ENCODE measurements at places on chromosomes 1 and 21.

- no peak for DNase-seq
These were observed 294.8 kb downstream of the PTPRC start for GRCh38 chr1:198933515-198934222.

DNA sequence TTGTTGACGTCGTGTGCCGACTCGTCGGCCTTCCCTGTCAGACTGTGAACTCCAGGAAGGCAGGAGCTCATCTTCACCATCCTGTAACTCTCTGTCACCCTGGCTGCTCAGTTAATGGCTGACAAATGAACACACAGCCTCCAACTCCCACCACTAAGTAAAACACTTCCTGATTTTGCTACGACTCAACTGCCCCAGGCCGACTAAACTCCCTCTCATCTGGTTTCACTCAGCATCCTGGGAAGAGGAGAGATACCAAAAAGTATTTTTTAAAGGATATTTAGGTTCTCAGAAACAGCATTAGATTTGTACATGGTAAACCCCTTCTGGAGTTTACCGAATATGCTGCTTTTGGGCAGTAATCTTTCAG lies 18.2 kb upstream of the LHX4 start:
- DNase-seq, result no peak

DNA sequence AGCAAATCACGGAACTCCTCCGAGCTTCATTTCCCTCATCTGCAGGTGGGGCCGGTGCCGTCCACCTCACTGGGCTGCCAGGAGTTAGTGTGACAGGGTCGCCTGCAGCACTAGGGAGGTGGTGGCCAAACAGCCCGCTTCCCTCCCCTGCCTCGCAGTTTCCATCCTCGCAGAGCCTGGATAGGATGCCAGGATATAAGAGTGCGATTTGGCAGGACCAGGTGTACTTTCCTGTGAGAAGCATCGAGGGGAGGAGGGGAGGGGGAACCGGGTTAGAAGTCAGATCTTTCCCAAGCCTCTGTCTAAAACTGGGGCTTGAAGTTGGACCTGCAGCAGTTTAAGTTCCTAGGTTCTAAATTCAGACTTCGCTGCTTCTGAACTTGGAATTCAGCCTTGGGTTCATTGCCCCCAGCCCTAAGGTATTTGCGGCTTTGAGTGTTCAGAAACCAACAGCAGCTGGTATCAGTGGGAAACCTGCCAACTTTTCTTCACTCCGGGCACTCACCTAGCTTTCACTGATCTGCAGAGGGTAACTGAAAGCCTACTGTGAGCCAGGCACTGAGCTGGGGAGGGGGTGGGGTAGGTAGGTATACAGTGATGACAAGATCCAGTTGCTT lies 1.7 kb upstream of the JUN start:
- peak; percentile 82 for DNase-seq

DNA sequence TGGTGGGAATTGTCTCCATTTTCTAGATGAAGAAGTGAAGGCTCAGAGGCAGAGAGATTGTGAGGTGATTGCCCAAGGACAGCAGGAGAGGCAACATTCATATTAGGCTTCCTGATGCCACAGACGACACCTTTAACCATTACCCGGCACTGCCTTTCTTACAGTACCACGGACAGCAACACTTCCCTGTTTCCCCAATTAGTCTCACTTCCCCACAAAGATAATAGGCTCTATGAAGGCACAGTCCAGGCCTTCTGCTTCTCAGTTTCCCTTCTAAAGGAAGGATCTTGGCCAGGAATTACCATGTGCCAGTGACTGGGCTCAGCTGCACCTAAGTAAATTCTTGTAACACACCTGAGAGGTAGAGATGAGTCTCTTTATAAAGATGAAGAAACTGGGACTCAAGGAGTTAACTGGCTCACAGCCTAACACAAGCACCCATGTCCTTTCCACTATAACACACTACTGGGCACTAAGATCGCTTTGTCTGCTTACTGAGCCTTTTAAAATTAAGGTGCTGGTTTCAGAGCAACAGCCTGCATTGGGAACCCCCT lies 9.6 kb downstream of the IGSF9 start:
- DNase-seq, result peak; percentile 24

DNA sequence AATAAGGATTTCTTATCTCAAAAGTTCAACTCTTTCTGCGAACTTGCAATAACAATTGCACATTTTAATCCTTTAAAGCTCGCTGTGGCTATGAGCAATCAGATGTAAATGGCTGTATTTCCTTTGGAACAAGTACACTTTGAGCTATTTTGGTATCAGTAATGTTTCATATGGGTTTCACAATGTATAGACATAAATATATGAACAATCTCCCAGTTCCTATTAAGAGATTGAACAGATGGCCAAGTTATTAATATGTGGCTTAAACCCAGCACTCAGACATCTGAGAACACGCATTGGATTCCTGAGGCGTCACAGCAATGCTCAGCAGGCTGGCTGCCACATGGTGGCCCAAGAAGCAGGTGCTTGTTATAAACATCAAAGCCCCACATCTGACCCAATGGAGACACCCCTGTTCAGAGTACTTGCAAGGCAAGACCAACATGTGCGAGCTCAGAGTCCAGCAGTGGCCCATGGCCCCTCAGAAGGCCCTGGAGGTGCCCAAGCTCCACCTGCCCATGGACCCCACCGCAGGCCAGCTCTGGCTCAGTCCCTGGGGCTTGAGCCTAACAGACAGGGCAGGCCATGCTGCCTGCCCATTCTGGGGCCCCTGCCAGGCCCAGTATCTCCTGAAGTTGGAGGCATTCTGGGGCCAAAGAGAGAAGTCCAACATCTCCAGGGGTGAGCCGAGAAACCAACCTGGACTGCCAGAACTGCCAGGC lies 23.7 kb downstream of the PSMG1 start:
- DNase-seq, result no peak

- DNase-seq, result no peak
These were observed 8.2 kb downstream of the DAP3 start for GRCh38 chr1:155697046-155697445.

GRCh38 chr1:116403496-116404136 lies 30.6 kb downstream of the ATP1A1 start:
- DNase-seq, result no peak

GRCh38 chr21:23837564-23837963 lies 1769.7 kb downstream of the MRPL39 start:
- no peak for DNase-seq

GRCh38 chr1:153750026-153750995 lies 22.5 kb downstream of the INTS3 start:
- peak; percentile 82 for DNase-seq

- DNase-seq, result no peak
These were observed 415.4 kb downstream of the PTBP2 start for GRCh38 chr1:97136996-97137395.

- no peak for DNase-seq
These were observed 22.7 kb upstream of the NBL1 start for GRCh38 chr1:19621274-19621950.

DNA sequence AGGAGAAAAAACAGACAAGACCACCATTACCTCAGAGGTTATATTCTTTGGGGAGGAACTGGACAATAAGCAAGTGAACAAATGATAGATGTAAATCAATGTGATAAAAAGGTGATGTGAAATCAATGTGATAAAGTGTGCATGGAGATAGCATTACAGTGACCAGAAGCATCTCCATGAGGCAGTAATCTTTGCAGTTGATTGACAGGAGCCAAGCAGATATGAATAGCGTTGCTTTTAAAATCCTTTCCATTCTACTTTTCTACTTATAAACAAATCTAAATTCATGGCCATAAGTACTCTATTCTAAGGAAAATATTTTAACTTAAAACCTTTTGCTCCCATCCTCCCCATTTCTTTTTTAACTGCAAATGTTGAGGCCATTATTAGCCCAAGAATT lies 2.8 kb upstream of the H3-3A start:
- DNase-seq, result no peak

- peak; percentile 81 for DNase-seq
These were observed at the start of gene PIGV for GRCh38 chr1:26787706-26788514. PIGV (plus strand) TSS chr1:26787950; CDS start chr1:26790816, 2,866 bp downstream.

- DNase-seq, result no peak
These were observed 7.7 kb downstream of the TMEM63A start for GRCh38 chr1:225874431-225874830.

- DNase-seq, result no peak
These were observed 50.6 kb upstream of the LYPLAL1 start for GRCh38 chr1:219123036-219123435.

DNA sequence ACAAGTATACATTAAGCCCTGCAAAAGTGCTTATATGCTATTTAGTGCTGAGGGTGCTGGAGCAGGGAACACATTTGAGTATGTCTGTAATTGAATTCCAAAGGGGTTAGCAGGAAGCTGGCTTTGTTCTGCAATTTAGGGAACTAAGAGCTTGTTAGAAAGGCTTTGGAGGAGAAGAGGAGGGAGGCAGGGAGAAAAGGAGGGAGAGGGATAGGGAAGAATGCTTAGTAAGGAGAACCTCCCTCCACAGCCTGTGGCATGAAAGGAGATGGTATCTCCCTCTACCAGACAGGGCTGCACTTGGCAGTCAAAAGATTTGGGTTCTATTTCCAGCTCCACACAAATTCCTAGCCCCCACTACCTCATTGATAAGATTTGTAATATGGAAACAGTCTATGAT lies 217.8 kb downstream of the DAB1 start:
- DNase-seq, result no peak

DNA sequence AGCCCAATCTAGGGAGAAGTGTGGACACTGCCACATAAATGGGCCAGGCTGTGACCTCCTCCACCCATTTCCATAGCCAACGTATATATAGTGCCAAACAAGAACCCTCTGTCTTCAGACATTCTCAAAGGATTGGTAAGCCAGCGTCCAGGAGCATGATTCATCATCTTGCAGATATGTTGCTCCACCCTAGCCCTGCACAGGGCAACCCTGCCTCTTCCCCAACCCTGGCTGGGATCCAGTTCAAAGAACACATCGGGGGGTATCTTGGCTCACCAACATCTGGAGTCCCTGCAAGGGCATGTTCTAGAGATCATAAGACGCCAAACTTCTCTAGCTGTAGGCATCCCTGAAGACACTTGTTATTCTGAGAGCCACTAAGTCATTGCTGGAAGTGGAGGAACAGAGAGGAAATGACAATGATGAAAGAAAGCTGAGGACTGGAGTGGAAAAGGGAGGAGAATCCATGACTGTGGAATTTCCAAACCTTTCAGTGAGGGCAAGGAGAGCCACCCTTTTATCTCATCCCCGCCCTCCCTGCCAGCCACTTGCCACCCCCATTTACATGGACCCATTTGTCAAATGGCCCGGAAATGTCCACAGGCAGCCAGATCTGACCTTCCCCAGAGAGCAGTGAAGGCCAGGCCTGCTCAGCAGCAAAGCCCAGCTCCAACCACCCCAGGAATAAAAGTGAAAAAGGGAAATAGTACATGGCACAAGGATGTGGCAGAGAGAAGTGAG lies 144.1 kb upstream of the CTTNBP2NL start:
- DNase-seq, result peak; percentile 1

DNA sequence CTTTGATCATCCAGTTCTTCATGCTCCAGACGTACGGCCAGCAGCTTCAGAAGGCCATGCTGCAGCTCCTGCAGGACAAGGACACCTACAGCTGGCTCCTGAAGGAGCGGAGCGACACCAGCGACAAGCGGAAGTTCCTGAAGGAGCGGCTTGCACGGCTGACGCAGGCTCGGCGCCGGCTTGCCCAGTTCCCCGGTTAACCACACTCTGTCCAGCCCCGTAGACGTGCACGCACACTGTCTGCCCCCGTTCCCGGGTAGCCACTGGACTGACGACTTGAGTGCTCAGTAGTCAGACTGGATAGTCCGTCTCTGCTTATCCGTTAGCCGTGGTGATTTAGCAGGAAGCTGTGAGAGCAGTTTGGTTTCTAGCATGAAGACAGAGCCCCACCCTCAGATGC lies 32.5 kb downstream of the MX1 start:
- no peak for DNase-seq

DNA sequence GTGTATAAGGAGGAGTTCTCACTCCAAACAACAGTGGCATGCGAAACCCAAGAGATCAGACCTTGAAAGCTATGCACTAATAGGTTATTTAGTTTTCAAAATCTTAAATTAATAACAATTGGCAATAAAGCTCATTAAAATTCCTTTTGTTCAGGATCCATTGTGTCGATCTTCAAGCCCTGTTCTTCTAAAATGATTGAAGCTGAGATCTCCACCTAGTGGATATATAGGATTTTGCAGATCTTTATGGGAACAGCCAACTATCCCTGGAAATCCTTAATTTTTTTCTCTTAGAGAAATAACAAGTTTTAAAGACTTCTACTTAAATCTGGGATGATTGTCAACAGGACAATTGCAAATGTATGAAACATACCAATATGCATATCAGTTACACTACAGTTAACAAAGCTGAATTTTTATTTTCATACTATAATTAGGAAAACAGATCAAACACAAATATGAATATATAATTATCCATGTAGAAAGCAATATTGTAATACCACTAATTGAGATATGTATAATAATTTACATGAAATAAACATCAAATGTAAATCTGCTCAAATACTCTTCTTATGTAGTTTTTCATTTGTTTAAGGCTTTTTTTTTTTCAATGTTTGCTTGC lies 43.3 kb downstream of the LRRC53 start:
- DNase-seq, result peak; percentile 46

DNA sequence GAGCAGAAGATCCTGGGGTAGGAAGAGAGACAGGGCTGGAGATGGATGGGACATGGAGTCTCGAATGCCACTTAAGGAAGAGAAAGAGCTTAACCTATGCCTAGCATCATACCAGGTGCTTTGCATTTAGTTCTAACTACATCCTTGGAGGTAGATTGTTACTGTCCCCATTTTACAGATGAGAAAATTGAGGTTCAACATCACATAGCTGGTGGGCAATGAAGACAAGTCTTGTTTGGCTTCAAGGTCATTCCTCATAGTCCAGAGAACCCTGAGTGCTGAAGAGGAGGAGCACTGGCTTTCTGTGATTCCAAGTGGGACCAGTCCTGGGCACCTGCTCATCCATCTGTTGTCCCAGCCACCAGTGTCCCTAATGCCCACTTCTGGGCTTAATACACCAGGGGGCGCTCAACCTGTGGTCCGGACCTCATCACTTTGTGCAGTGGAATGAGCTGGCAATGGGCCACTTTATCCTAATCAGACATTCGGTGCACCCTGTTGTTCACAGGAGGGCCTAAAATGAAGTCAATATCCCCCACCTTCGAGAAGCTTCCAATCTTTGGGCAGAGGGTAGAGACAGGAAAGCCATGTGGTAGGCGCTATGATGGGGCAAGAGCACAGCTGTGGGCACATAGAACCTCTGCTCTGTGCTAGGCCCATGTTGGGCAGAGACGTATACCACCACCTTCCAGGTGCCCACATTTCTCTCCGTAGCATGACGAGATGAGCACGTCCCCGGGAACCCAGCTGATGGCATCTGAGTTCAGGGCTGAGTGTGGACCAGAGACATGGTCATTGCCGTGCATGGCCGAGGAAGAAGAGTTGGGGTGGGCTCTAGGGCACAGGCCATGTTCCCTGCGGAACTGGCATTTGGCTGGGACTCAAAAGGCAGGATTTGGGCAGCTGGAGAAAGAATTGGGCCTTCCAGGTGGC lies 9.2 kb downstream of the RPS6KA1 start:
- DNase-seq, result peak; percentile 45
